Uterus (tissue), 4 donors: ENCODE measurements at places on chromosomes 16 and 17.

DNA sequence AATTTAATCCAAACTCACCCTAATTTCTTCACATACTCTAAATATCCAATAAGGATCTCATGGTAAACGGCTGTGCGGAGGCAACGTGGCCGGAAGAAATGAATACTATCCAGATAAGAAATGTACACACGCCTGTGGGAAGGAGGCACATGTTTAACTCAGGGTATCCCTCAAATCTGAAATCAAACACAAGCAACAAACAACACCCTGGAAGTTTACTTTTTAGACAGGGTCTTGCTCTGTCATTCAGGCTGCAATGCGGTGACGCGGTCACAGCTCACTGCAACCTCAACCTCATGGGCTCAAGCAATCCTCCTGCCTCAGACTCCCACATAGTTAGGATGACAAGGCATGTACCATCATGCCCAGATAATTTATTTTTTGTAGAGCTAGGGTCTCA, 21.2 kb upstream of the TRAP1 start:
- DNase-seq = no peak

- no peak for DNase-seq
Observed at GRCh38 chr17:36942631-36943125, 5.4 kb downstream of the LHX1 start.

GRCh38 chr16:50384500-50385135, 15.8 kb upstream of the BRD7 start:
- no peak for DNase-seq

- DNase-seq = no peak
Observed at GRCh38 chr16:52597772-52598483, 51.0 kb upstream of the TOX3 start.

DNA sequence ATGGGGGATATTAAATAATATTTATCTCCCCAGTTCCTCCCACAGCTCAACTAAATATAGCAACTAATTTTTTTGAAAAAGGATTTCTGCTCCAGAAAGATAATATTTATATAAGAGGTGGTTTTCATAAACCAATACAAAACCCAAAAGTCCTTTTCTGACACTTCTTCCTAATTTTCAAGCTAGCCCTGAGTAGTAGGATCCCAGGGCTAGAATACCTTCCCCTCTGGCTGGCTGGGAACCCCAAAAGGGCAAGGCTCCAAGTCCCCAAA, 1.3 kb downstream of the ATP2A3 start:
- no peak for DNase-seq

- DNase-seq = no peak
Observed at GRCh38 chr17:78976907-78977680, 2.6 kb downstream of the LGALS3BP start.

GRCh38 chr17:81340607-81341515, 45.8 kb upstream of the SLC38A10 start:
- no peak for DNase-seq

- no peak for DNase-seq
Observed at GRCh38 chr17:75518201-75518600, 1.9 kb downstream of the TSEN54 start.
